Activated T-cell treated with anti-CD3 and anti-CD28 coated beads, Interleukin-2, amount 50 U/mL, for 24 hours (primary cell): ENCODE measurements at places on chromosomes 2 and 18.

DNA sequence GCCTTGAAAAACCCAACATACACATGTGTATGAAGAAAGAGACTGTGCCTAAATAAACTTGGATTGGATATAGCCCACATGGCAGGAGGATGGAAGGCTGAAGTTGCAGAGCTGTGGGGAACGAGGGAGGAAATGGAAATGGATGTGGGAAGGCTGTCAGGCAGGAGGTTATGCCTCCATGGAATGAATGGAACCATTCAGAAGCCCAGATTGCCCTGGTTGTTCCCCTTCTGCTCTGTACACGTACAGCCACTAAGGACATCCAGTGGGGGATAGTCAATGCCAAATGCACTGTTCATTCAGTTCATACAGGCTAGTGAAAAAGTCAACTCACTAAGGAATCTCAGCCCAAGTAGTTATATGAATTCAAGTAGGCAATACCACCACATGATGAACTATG is 463.7 kb downstream of the TNS1 start:
- no peaks in the 10 kb centered on the region for H3K36me3 ChIP-seq
- H3K27ac ChIP-seq: no peak overlapping the region
- DNase-seq: no peak
- H3K4me1 ChIP-seq: no peaks in the 10 kb centered on the region
- no peak overlapping the region for H3K4me3 ChIP-seq
- peaks cover 2% of the 10 kb centered on the region for H3K27me3 ChIP-seq

DNA sequence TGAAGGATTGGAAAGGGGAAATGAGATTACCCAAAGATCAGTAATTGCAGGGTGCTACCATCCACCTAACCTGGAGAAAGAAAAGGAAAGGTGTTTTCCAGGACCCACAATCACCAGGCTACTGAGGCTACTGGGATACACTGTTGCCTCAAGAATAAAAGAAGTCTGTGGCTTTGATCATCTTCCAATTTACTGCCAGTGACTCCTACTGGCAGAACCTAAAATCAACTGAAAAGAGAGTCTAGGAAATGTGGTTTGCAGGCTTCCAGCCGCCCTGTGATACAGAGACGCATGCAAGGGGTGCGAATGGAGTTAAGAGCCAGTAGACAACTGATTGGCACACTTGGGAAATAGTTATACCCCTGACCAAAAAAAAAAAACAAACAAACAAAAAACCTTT is 16.6 kb upstream of the TTL start:
- no peak for DNase-seq
- no peak overlapping the region for H3K27ac ChIP-seq
- no peaks in the 10 kb centered on the region for H3K4me1 ChIP-seq
- H3K4me3 ChIP-seq: no peak overlapping the region

GRCh38 chr2:120641366-120641771 is 94.3 kb upstream of the GLI2 start:
- DNase-seq: no peak

- H3K4me3 ChIP-seq: no peak overlapping the region
- no peak overlapping the region for H3K27ac ChIP-seq
- peaks cover 47% of the 10 kb centered on the region for H3K27me3 ChIP-seq
- no peaks in the 10 kb centered on the region for H3K36me3 ChIP-seq
- H3K4me1 ChIP-seq: no peaks in the 10 kb centered on the region
Observed at GRCh38 chr2:235605312-235606003, 111.6 kb downstream of the AGAP1 start.

- DNase-seq: no peak
- H3K27me3 ChIP-seq: no peaks in the 10 kb centered on the region
- H3K4me3 ChIP-seq: no peak overlapping the region
- no peaks in the 10 kb centered on the region for H3K36me3 ChIP-seq
Observed at GRCh38 chr2:64319896-64320295, 134.1 kb upstream of the LGALSL start.

DNA sequence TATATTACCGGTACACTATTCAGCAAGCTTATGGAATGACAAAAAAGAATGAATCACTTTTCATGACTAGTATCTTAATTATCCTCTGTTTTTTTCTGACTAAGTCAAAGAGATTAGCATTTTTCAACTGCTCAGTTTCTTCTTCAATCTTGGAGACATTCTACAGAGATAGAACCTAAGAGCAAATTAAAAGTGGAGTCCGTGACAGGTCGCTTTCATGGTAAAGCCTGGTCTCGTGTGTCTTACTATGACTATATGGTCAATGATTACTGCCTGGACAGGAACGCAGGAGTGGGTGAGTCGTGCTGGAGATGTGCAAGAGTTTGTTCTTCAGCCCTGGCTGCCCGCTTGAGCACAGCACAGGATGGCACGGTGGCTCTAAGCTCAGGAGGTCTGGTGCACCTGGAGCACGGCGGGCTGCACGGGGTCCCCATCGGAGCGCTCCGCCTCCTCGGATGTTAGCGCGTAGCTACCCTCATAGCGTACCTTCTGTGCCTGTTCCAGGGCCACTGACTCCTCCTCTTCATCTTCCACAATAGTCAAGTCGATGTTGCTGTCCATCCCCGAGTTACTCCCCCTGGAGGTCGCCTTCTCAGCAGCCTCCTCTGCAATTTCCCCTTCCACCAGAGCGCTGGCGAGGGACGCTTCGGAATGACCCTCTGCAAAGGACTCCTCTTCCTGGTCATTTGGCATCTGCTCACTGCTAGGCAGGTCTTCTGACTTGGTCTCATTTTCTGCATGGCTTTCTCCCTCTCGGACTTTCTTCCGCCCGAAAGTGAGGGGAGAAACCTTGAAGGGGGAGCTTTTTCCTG is 11.1 kb downstream of the CAVIN2 start:
- no peak for DNase-seq
- H3K4me1 ChIP-seq: no peaks in the 10 kb centered on the region
- H3K4me3 ChIP-seq: no peak overlapping the region
- H3K36me3 ChIP-seq: no peaks in the 10 kb centered on the region

DNA sequence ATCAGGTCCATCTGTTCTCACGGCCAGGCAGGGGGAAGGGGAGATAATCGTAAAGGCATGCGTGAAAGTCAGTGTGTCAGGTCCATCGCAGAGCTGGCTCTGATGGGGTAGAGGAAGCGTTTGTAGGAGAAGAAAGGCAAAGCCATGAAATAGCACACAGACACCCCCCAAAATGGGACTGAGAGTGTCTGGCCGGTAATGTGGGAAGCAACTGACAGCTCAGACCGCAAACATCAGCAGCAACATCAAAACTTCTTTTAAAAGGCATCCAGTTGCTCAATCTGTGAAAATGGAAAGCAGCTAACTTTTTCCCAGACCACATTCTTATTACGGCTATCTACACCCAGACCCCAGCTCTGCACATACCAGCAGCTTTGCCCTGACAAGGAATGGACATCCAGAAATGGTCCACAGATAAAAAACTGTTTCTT is 232.6 kb downstream of the EN1 start:
- H3K36me3 ChIP-seq: no peaks in the 10 kb centered on the region
- no peak overlapping the region for H3K4me3 ChIP-seq

DNA sequence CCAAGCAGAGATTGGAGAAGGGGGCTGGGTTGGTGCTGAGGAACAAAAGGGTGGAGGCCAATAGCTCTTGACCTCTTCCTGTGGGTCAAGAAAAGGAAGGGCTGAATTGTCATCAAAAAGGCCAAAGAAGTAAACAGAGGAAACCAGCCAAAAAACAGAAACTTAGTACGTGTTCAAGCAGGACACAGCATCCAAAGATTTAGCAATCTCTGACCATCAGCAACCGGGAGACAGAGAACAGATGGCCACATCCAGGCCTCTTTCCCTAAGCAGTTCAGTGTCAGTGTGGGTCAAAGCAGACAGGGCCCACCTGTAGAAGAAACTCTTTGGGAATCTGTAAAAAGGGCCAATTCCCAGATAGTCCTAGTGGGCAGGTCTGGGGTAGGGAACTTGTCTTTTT is 2.9 kb downstream of the DNPEP start:
- H3K36me3 ChIP-seq: peaks cover 75% of the 10 kb centered on the region
- peaks cover 29% of the 10 kb centered on the region for H3K4me1 ChIP-seq
- no peak overlapping the region for H3K27ac ChIP-seq
- H3K27me3 ChIP-seq: no peaks in the 10 kb centered on the region
